ENCODE measurements at places on chromosomes 4 and X.
A peak's percentile ranks its signal among the peaks of the same experiment; 100 is the strongest.

- no peak for DNase-seq
These were observed 74.2 kb upstream of the STS start for GRCh38 chrX:7073336-7073735.

GRCh38 chr4:153084224-153084979 is 119.8 kb upstream of the TRIM2 start:
- no peak for DNase-seq

GRCh38 chr4:38223782-38224236 is 263.6 kb downstream of the PTTG2 start:
- DNase-seq = no peak

GRCh38 chr4:99746443-99746842 is 70.2 kb upstream of the DAPP1 start:
- DNase-seq = no peak

- no peak for DNase-seq
These were observed 227.8 kb downstream of the ADGRL3 start for GRCh38 chr4:61427818-61428495.

- DNase-seq = no peak
These were observed 31.2 kb upstream of the ZNF280C start for GRCh38 chrX:130300010-130300282.

DNA sequence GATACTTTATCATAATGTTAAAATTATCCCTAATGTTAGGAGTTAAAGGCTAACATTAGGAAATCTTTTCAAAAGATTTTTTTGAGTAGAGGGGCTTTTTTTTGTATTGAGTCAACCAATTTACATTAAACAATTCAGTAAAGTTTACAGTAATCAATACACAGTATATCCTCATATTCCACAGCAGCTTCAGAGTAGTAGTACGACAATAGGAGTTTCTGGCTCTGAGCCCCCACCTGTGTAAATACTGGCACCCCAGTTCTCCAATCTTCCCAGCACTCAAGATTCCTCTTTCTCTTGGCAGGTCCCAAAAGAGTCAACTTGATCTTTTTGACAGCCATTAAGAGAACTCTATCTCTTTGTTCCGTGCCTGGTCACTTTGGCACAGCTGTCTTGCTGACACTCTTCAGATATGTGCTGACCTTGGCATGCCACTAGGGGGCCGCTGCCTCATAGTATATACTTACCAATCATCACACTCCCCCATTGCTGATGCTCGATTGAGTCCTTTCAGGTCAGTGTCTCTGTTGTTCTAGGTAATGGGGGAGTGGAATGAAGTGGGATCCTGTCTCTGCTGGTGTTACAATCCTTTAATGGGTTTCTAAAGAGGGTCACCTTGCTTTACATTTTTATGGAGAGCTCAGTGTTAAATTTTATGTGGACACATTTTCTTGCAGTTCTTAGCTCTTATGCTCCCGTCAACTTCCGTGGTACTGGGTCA is 19.5 kb upstream of the CCNI start:
- DNase-seq = peak; percentile 75

- DNase-seq = no peak
These were observed 84.7 kb downstream of the SCD5 start for GRCh38 chr4:82713856-82714255.

DNA sequence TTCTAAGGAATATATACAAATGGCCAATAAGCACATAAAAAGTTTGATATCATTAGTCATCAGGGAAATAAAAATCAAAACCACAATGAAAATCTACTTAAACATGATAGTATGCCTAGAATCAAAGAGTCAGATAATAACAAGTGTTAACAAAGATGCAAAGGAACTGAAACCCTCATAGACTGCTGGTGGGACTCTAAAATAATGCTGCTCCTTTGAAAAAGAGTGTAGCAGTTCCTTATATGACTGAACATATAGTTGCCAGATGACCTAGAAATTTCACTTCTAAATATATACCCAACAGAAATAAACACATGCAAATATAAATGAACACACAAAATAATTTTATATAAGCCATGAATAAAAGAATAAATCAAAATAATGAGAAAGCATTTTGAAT is 205.1 kb upstream of the CTSO start:
- peak; percentile 26 for DNase-seq

DNA sequence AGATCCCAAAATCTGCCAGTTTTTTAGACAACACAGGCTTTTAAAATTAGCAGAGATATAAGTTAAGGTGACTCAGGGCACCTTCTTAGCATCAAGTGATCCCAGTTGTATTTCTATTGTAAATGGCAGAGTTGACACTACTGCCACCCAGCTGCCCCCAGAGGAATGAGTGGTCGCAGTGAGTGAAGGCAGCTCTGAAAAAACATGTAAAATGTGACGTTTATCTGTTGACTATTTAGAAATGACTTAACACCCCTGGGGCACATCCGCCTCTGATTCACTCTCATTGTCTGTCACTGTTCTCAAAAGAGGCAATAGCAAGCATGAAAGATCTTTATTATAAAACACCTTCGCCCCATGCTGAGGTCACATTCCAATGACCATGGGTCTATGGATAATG is 592.4 kb downstream of the ACTRT1 start:
- DNase-seq = no peak

DNA sequence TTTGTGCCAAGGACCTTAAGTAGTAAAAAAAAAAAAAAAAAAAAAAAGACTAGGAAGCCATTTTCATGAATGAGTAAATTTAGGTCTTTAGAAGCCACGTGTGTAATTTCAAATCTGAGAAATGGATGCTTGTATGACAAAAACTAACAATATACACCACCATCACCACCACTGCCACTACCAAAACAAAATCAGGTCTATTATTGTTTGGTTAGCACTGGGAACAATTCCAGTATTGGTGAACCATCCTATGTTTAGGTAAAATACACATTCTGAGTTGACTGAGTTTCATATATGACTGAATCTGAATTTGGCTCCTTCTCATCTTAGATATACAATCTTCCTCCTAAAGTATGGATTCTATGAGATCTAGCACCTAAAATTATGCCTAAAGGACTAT is 8.8 kb upstream of the TMSB4X start:
- no peak for DNase-seq

GRCh38 chrX:51760657-51761056 is 17.4 kb downstream of the GSPT2 start:
- DNase-seq = no peak

- DNase-seq = no peak
These were observed 135.4 kb upstream of the GNPDA2 start for GRCh38 chr4:44861756-44862155.

DNA sequence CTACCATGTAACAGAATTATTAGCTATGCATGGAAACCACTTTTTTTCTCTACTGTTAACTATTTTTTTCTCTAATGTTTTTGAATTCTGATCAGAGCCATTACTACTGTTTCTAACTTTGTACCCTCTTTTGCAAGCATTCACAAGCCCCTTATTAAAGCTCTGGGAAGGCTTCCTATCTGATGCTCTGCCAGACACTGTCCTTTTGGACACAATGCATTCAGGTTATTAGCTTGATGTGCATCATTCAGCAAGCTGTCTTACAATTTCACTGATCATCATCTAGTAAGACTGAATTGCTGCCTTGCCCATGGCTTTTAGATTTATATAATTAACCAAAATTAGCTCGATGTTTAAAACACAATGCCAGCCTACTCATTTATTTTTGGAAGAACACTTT is 155.1 kb downstream of the NR3C2 start:
- DNase-seq = no peak

GRCh38 chr4:4416981-4417380 is 30.1 kb downstream of the NSG1 start:
- DNase-seq = no peak

GRCh38 chr4:122632396-122633143 is 11.7 kb upstream of the IL21 start:
- peak; percentile 34 for DNase-seq

DNA sequence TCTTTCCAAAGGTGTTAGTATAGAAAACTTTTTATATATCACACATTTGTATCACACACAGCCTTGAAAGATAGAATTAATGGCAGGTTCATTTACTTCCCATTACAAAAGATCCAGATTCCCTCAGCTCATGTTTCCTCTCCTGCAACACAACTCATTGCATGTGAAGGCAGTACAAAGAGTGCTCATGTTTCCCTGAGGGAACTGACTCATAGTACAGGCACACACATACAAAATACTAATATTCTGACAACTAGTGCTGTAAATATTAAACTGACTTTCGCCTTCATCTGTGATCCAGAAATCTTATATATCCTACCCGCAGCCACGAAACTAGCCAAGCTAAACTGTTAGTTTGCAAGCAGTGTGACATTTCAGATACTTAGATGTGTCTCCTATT is 819.8 kb upstream of the PCDH7 start:
- no peak for DNase-seq

- DNase-seq = no peak
These were observed 38.2 kb upstream of the NUDT6 start for GRCh38 chr4:122960611-122961000.

GRCh38 chr4:43471950-43472349 is 579.4 kb downstream of the GRXCR1 start:
- no peak for DNase-seq

GRCh38 chrX:70998411-70999027 is 67.6 kb upstream of the SLC7A3 start:
- DNase-seq = no peak

GRCh38 chr4:32147446-32148085 is 1427.4 kb downstream of the PCDH7 start:
- DNase-seq = no peak

- peak; percentile 52 for DNase-seq
These were observed 384.4 kb downstream of the RAPGEF2 start for GRCh38 chr4:159487284-159487747.

- DNase-seq = no peak
These were observed 169.7 kb downstream of the RAP1GDS1 start for GRCh38 chr4:98430708-98431403.

DNA sequence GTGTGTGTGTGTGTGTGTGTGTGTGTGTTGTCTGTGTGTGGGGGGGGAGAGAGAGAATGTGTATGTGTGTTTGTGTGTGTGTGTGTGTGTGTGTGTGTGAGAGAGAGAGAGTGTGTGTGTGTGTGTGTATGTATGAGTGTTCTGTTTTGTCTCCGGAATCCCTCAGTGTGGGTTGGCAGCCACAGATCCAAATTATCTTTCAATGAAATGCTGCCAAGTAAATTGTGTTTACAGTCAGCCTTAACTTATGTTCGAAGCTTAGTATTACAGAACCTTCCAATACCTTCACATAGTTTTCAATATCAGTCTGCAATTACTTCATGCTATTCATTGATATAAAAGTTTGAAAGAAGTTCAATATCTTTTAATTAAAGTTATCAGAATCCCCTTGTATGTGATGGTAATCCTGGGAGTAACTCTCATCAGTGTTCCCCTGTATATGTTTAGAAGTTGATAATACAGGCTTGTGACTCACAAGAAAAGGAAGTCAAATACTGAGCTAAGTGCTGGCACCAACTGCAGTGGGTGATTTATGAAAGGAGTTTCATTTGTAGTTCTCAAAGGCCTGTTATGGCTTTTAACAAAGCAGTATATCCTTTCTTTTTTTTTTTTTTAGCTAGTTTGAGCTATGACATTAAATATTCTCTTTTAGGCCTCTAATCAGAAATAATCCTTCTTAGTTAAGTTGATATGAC is 51.6 kb upstream of the HTR2C start:
- no peak for DNase-seq

DNA sequence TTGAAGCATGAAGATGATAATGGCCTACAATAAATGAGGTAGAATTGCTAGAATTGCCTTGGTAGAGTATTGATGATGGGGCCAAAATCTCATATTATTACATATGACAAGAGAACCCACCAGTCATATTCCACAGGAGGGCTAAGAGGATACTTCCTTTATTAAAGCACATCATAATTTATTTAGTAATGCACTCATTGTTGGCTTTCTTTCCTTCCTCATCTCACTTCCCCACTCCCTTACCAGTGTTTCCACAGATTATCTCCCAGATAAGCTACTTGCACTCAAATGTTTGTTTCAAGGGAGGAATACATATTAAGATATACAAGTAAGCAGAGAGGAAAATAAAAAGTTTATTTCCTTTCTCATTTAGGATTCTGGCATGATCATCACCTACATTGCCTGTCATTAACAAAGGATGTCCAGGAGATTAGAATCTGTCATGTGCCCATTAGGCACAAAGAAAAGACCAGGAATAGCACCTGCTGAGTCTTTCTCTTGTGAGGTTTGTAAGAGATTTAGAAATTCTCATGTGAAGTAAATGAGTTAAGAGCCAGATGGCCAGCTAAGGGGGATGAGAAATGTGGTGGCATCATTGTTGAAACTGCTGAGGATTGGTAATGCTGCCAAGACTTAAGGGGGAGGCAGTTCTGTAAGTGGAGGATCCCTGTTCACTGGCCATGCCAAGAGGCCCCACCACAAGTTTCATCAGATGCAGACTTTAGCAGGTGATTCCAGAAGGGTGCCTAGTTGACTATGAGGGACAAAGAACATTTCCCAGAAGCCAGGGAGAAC is 52.4 kb upstream of the PRDM8 start:
- DNase-seq = no peak

- no peak for DNase-seq
These were observed at the start of gene GABRE for GRCh38 chrX:151974336-151975227. Gene GABRE (minus strand): TSS chrX:151974676. CDS start chrX:151974625, 51 bp downstream.

DNA sequence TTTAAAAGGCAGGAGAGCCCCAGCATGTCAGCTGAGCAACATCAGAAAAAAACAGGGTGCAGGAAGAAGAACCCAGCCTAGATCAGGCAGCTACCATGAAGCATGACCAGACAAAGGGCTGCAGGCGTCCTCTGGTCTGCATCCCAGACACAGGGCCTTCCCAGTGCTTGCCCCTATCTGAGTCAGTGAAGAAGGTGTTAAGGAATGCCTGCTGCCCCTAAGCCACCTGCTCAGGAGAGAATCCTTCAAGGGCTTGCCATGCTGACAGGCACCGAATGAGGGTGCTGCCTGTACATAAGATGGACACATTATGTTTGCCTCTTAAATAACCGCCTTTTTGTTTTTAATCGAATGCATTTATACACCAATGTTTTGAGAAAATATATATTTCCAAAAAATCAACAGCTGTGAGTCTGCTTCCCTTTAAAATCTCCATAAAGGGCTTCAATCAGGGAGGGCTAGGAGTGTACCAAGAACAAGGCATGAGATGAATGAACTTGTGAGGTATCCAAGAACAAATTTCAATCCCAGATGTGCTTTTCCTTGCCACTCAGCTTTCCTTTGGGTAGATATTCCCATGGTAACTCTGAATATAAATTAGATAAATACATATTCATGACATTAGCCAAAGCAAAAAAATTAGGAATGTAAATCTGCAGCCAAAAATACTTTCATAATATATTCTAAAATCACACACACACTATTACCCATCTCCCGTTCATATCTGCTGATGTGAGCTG is 85.1 kb downstream of the SLC9A7 start:
- DNase-seq = no peak

- DNase-seq = no peak
These were observed 294.1 kb downstream of the GBA3 start for GRCh38 chr4:22986881-22987280.

- no peak for DNase-seq
These were observed 484.5 kb downstream of the IL15 start for GRCh38 chr4:142120921-142121320.

- no peak for DNase-seq
These were observed 215.8 kb upstream of the SMIM31 start for GRCh38 chr4:164538097-164538496.

All from GM20000 (cell line).